ENCODE measurements at places on chromosomes 12 and 14. TPM values are rescaled to one million over a fixed set of nuclear protein-coding genes. Genes with fewer than 3 reads are reported as not detected.

GARIN6 gene
- total RNA-seq = not detected

PARP2 gene
- total RNA-seq = 29.8 TPM

POTEM gene
- not detected for total RNA-seq

OTOGL gene
- not detected for total RNA-seq

RNASE7 gene
- not detected for total RNA-seq

CLEC4A gene
- total RNA-seq = 0.39 TPM

Data from T-helper 1 cell treated with Interleukin-12 subunit alpha and Interleukin-12 subunit beta and Interleukin-4 antibody, amounts not matched to agents 30 ng/mL and 1 ng/mL, for 36 hours (primary cell).